ENCODE measurements at places on chromosomes 16 and 17.
A peak's percentile ranks its signal among the peaks of the same experiment; 100 is the strongest.

- no peak for DNase-seq
Observed at GRCh38 chr16:31869511-31870201, 4.0 kb upstream of the ZNF267 start.

- no peak for DNase-seq
Observed at GRCh38 chr17:64455993-64456885, 7.3 kb downstream of the MILR1 start.

DNA sequence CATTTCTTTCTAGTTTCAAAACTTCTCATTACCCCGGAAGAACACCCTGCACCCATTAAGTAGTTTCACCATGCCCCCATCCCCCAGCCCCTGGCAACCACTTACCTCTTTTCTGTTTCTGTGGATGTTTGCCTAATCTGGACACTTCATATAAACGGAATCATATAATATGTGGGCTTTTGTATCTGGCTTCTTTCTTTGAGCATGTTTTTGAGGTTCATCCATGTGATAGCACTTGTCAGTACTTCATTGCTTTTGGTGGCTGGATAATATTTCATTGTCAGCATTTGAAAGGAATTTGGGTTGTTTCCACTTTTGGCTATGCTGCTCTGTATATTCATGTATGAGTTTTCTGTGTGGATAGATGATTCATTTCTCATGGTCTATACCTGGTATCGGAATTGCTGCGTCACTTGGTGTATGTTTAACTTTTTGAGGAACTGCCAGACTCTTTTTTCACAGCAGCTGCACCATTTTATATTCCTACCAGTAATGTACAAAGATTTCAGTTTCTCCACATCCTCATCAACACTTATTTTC, 30.0 kb upstream of the SLC5A10 start:
- DNase-seq: no peak

DNA sequence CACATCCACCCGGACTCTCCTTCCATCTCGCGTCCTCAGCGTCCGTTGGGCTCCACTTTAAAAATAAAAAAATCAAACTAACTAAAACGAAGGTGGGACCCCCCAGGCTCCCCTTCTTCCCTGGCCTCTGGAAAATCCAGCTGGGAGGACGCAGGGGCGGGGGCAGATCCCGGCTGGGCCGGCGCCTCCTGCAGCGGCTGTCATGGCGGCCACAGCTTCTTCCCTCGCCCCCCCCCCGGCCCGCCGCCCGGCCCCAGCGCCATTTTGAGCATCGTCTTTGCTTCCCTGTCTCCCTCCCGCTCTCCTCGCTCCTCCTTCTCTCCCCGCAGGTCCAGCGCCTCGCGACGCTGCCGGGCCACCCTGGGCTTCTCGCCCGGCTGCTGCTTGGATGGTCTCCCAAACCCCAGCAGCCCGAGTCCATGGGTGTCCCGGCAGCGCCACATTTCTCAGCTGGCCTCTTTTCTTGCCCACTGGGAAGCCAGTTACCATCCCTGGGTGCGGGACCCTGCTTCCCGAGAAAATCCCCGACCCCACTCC, 3.3 kb downstream of the HOXB2 start:
- peak; percentile 35 for DNase-seq

- DNase-seq: no peak
Observed at GRCh38 chr17:74831444-74832146, 28.1 kb downstream of the GRIN2C start.

GRCh38 chr16:30985401-30986128, 558 bp downstream of the HSD3B7 start:
- DNase-seq: no peak

DNA sequence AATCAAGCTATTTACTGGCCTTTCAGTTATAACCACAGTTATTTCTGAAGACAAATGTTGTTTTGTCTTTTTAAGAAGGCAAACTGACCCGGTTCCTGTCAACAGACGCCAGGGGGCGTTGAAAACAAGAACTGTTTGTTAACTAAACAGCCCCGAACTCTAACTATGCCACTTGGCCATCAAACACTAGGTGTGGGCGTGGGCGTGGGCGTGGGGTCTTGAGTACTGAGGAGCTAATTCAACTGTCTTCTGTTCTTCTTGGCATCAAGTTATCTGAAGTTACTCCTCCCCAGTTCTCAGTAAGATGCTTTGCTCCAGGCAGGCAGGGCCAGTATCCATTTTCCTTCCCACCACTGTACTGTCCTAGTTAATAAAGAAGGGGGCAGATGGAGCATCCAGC, 63.3 kb upstream of the MTMR4 start:
- peak; percentile 29 for DNase-seq

GRCh38 chr16:30112197-30113030, 923 bp downstream of the GDPD3 start:
- peak; percentile 42 for DNase-seq

- no peak for DNase-seq
Observed at GRCh38 chr16:17241264-17241835, 229.4 kb downstream of the XYLT1 start.

GRCh38 chr16:50467943-50468748, 80.0 kb upstream of the NKD1 start:
- DNase-seq: no peak

DNA sequence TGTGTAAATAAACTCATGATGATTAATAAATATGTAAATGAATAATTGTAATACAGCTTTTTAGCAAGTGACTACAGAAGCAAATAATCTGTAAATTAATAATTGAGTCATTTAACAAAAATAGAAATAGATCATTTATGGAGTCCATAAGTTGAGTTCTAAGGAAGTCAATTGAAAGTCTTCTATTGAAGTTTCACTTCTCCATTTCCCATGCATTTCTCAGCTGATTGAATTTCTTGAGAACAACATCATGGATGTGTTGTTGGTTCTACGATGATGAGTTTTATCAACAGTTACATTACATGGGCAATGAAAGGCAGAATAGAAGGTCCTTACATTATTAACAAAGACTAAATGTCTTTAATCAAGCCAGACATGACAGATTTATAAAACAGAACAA, 290.4 kb downstream of the MAP2K6 start:
- DNase-seq: no peak

GRCh38 chr17:38400286-38400685, 28.0 kb upstream of the ARHGAP23 start:
- DNase-seq: no peak

DNA sequence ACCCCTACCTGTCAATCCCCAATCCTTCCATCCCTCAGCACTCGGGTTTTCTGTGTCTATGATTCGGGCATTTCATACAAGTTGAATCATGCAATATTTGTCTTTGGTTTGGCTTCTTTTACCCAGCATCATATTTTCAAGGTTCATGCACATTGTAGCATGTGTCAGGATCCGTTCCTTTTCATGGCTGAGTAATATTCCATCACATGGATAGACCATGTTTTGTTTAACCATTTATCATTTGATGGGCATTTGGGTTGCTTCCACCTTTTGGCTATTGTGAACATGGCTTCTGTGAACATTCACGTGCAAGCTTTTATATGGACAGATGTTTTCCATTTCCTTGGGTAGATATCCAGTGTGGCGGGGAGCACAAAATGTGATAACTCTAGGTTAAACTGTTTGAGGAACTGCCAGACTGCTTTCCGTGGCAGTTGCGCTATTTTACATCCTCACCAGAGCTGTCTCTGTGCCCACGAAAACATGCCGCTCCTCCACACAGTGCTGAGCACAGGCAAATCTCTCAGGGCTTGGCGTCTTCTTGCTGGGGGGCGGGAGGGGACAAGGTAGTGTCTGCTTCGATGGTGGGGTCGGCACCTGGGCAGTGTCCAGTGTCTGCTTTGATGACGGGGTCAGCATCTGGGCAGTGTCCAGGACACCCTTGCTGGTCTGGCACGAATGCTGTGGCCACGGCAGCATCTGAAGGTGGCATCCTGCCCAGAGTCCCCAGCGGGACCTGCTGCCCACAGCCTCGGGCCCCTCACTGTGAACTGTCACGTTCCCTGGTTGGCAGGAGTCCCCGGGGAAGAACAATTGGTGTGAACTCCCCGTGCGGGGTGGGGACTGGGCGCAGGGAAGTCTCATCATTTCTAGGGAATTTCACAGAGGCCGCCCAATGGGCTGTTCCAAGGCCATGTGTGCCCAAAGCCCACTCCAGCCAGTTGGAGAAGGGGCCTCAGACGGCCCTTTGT, 32.4 kb upstream of the JPH3 start:
- no peak for DNase-seq

DNA sequence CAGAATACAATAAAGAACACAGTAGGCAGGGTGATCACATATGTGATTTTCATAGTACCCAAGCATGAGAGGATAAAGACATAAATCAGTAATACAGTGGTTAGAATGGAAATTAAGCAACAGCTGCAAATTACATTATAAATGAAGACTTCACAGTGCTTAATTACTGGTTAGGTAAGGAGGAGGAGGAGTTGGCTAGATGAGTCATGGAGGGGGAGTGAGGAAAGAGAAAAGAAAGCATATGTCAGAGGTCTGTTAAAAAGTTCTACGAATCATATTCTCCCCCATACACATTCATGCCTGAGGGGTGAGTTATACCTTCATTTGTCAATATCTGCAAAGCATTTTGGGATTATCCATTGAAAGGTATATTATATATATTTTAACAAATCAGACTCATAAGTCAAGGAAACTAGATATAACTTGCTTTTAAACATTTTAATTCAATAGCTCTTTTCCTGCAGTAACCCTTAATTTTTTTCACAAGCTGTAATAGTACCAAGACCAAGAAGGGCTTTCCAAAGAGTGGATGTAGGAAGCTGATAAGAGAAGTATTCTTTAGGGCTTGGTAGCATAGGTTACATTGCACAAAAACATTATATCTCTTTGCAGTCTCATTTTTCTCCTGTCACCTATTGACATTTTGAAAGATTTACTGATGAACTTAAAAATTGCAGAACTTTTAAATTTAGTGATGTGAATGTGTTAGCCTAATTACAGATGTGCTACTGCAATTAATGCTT, 99.3 kb downstream of the STXBP4 start:
- DNase-seq: no peak

All from T-helper 17 cell (primary cell).